Stimulated activated naive CD8-positive, alpha-beta T cell treated with anti-CD3 and anti-CD28 coated beads, Interleukin-15, Interleukin-2, amounts not matched to agents 100 U/mL and 50 U/mL, for 24 hours (primary cell): ENCODE measurements at places on chromosomes 3 and 15.

GRCh38 chr3:194964809-194965208 lies 279.1 kb downstream of the FAM43A start:
- no peak for DNase-seq

GRCh38 chr3:178406206-178406605 lies 130.0 kb upstream of the KCNMB2 start:
- DNase-seq, result no peak

DNA sequence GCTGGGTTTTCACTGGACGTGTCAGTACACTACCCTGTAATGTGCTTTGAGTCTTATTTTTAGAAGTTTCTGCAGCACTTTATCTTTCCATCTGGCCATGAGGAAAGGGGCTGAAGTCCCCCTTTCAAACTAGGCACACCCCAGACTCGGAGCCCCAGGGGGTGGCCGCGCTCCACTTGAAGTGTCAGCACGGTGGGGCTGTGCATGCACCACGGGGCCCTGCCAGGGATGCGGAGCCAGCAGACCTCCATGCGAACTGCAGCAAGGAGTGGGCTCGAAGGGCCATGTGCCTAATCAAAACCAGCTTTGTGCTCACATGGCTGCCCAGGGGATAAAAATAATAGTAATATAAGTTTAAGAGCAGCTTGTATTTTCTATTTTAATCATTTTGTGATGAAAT lies 100.9 kb upstream of the HACD2 start:
- DNase-seq, result no peak

DNA sequence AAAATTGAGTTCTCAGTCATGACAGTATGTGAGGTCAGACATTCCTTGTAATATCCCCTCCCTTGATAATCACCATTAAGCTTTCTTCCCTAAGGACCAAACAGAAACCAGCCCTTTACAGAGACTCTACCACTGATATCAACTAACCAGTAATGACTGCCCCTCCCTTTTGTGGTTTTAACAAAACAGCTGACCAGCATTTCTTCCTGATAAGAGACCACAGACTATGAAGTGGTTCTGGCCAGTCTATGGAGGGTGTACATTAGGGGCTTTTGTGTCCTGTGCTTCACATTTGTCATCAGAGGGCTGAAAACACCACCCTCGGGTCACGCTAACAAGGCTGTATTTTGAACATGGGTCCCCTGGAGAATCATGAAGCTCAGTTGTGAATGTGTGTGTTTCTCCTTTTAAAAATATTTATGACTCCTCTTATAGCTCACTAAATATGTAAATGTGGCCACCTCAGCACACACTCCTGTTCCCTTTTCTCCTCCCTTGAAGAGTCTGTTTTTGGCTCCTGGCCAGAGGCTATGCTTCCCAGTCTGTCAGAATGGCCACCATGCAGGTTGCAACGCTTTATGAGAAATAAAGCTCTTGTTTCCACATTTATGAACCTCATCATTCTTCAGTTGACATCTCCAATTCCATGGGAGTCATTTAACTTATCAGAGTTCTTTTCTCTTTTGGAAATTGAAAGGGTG lies 239.3 kb downstream of the CPNE4 start:
- DNase-seq, result no peak
